ENCODE measurements at places on chromosomes 7 and 10. TPM values are rescaled to one million over a fixed set of nuclear protein-coding genes. Genes with fewer than 3 reads are reported as not detected.

GRCh38 chr10:121772406-121772805 lies 155.4 kb downstream of the ATE1 start:
- no peak for DNase-seq

Gene BUD23
- 72.5 TPM for total RNA-seq

DNA sequence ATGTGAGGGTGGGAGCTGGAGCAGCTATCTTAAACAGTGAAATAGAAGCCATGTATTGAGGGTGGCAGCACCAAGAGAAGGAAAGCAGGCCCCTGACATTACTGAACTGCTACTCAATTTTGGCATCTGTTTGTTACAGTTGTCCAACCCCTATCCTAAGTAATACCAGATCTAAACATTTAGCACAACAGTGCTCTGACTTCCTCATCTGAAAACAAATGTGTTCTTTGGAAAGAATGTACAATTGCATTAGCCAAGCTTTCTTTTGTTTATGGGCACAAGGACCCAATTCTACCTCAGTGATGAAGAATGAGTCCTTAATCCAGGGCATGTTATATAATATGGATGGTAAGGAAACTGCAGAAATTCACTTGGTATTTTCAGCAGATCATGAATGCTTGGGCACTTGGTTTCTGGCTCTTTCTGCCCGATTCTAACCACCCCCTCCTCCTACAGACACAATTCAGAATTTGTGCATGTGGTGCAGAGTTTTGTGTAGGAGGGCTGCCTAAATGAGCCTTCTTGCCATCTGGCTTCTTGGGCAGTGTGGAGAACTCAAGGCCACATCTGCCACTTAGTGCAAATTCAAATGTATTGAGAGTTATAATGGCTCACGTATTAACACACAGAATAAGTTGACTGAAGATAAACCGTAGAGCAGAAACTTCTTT lies 36.9 kb upstream of the KMT2E start:
- no peak for DNase-seq

GRCh38 chr7:55177589-55178261 lies 158.9 kb downstream of the EGFR start:
- peak; percentile 69 for DNase-seq
